ENCODE measurements at places on chromosomes 5 and 9. TPM values are rescaled to one million over a fixed set of nuclear protein-coding genes. Genes with fewer than 3 reads are reported as not detected.

GRCh38 chr5:169723103-169723831 lies 86.2 kb downstream of the DOCK2 start:
- DNase-seq = no peak
- H3K4me3 ChIP-seq = no peak overlapping the region
- no peak overlapping the region for H3K27ac ChIP-seq

The IFNE gene
- not detected for total RNA-seq

DNA sequence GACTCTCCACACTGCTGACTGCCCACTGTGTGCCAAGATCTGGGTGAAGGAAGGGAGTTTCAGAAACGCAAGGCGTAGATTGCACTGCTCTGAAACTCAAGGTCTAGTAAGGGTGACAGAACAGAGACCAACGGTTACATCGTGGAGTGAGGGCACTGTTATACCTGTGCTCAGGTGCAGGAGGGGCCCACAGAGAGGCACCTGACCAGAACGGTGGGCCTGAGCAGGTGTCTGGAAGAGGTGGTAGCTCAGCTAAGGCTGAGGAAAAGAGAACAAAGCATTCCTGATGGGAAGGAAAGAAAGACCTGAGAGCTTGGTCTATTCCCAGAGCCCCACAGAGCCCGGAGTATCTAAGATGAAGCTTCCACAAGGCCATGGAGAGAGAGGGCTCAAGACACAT lies 267.2 kb downstream of the MED10 start:
- H3K4me3 ChIP-seq = no peak overlapping the region
- no peaks in the 10 kb centered on the region for H3K36me3 ChIP-seq
- no peaks in the 10 kb centered on the region for H3K4me1 ChIP-seq
- DNase-seq = no peak
- H3K27me3 ChIP-seq = no peaks in the 10 kb centered on the region
- H3K27ac ChIP-seq = no peak overlapping the region

GRCh38 chr5:68709239-68709638 lies 384.6 kb upstream of the SLC30A5 start:
- H3K36me3 ChIP-seq = no peaks in the 10 kb centered on the region
- no peak for DNase-seq
- no peak overlapping the region for H3K27ac ChIP-seq
- H3K27me3 ChIP-seq = no peaks in the 10 kb centered on the region
- no peak overlapping the region for H3K4me3 ChIP-seq
- no peaks in the 10 kb centered on the region for H3K4me1 ChIP-seq

The PCDH12 gene
- total RNA-seq = 17.0 TPM

- no peaks in the 10 kb centered on the region for H3K27me3 ChIP-seq
Observed at GRCh38 chr5:87300176-87300575, 32.5 kb downstream of the RASA1 start.

DNA sequence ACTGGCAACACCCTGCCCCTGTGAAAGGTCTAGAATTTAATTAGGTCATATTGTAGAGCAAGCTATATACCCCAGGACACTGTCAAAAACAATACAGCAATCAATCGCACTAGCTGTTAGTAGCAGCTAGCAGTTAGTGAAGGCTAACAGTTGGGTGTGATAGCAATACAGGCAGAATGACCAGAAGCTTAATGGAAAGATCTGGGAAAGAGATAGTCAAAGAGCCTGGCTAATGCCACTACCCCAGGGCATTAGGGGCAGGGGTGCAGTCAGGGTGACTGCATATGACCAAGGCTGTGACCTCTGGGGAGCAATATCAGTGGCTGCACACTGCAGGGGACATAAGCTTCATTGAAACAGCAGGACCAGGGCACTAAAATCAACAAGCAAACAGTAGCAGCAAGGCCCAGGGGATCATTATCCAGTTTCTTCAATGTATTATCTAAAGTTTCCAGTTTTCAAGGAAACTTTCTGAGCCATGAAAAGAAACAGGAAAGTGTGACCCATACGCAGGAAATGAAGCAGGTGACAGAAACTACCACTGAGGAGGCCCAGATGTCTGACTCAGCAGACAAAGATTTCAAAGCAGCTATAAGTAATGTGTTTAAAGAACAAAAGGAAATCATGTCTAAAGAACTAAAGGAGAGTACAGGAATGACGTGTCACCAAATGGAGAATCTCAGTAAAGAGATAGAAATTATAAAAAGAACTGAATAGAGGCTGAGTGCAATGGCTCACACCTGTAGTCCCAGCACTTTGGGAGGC lies 82.4 kb downstream of the ZNF354C start:
- no peak for DNase-seq
- H3K4me1 ChIP-seq = no peaks in the 10 kb centered on the region
- no peak overlapping the region for H3K4me3 ChIP-seq
- no peaks in the 10 kb centered on the region for H3K27me3 ChIP-seq
- no peaks in the 10 kb centered on the region for H3K36me3 ChIP-seq

The SLC36A3 gene
- total RNA-seq = not detected

The HDAC3 gene
- 42.1 TPM for total RNA-seq

- no peaks in the 10 kb centered on the region for H3K4me1 ChIP-seq
- H3K36me3 ChIP-seq = no peaks in the 10 kb centered on the region
- DNase-seq = no peak
- H3K27me3 ChIP-seq = no peaks in the 10 kb centered on the region
- no peak overlapping the region for H3K4me3 ChIP-seq
Observed at GRCh38 chr5:80092486-80093107, 57.4 kb downstream of the THBS4 start.

DNA sequence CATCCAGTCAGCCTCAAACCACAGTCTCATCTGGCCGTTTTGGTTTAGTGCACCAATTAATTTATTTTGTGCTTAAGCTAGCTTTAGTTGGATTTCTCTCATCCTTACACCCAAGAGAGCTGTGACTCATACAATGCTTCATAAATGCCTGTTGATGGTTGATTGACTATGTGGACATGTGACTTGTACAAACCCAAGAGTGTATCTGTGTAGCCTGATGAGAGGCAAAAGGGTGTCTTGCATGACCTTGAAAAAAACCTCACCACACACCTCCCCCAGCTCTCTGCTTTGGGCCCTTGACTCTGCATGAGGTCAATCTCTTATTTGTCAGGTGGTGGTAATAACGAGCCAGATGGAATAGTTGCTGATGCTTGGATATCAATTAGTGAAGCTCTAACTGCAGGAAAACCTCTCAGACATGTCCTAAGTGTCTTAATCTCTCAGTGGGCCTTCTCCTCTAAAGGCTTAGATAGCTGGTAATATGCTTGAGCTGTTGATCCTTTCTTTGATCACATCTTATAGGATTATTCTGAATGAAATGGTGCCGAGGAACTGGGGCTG lies 10.6 kb upstream of the GLRA1 start:
- no peaks in the 10 kb centered on the region for H3K27me3 ChIP-seq
- no peak overlapping the region for H3K4me3 ChIP-seq
- no peaks in the 10 kb centered on the region for H3K4me1 ChIP-seq
- no peaks in the 10 kb centered on the region for H3K36me3 ChIP-seq

DNA sequence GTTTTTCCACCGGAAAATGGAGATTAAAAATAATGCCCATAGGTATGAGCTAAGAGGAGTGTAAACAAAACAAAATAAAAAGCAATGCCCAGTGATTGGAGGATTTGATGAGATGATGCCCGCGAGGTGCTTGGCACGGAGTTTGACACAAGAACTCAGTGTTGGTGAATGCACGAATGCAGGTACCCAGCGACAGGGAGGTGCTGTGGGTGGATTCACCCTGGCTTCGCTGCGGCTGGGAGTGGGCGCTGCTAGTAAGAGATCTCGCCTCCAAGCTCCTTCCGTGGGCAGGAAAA lies 526 bp upstream of the STXBP1 start:
- H3K27ac ChIP-seq = no peak overlapping the region
- H3K4me3 ChIP-seq = peak overlapping the region; percentile 74
- no peaks in the 10 kb centered on the region for H3K36me3 ChIP-seq

- H3K4me3 ChIP-seq = no peak overlapping the region
- no peak for DNase-seq
- peaks cover 7% of the 10 kb centered on the region for H3K4me1 ChIP-seq
- no peaks in the 10 kb centered on the region for H3K36me3 ChIP-seq
Observed at GRCh38 chr5:115733607-115734006, 82.9 kb downstream of the CDO1 start.

DNA sequence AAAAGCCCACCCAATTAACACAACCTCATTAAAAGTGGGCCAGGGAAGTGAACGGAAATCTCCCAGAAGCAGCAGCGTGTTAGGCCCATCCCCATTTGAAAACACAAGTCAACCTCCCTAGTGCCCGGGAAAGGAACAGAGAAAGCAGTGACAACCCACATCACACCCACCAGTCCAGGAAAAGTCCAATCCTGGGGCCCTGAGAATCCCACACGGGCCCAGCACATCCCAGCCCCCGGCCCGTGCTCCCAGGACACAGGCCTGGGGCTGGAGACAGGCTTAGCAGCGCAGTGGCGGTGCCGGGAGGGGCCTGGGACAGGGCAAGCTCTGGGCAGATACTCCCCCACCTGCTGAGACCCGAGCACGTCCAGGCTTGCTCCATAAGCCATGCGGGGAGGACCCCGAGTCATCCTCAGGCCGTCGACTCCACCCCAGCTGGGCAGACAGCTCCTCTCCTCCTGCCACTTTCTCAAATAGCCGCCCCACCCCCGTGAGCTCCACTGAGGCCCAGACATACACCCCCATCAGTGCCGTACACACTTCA lies 101.0 kb downstream of the KCNT1 start:
- no peak overlapping the region for H3K27ac ChIP-seq
- no peak overlapping the region for H3K4me3 ChIP-seq
- H3K36me3 ChIP-seq = no peaks in the 10 kb centered on the region
- no peaks in the 10 kb centered on the region for H3K27me3 ChIP-seq
- no peaks in the 10 kb centered on the region for H3K4me1 ChIP-seq

The CER1 gene
- total RNA-seq = not detected

The TMED7 gene
- 93.5 TPM for total RNA-seq

- DNase-seq = no peak
- H3K27ac ChIP-seq = no peak overlapping the region
- H3K4me3 ChIP-seq = no peak overlapping the region
Observed at GRCh38 chr5:124592891-124593290, 153.5 kb downstream of the ZNF608 start.

The DRD1 gene
- 0.58 TPM for total RNA-seq
